ENCODE measurements at places on chromosomes 4 and X.

DNA sequence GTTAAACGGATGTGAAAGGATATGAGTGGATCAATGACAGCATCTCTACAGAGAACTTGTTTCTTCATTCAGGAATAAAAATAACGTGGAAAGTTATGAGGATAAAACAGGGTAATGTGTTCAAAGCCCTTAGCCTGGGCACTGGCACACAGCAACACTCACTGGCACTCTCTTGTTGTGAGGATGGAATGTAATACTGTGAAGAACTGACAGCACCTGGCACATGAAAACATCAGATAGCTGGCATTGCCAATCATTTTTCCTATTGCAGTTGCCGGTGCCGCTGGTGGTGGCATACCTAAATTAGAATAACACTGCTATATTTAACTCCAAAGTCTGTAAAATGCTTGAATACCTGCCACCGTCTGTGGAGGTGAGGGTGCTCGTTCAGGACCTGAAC lies 1061.2 kb downstream of the DMD start:
- no peak for DNase-seq

- no peak for DNase-seq
Observed at GRCh38 chr4:110484029-110484428, 8.1 kb downstream of the ENPEP start.

GRCh38 chrX:13741695-13742094 lies 7.1 kb downstream of the OFD1 start:
- DNase-seq: no peak

DNA sequence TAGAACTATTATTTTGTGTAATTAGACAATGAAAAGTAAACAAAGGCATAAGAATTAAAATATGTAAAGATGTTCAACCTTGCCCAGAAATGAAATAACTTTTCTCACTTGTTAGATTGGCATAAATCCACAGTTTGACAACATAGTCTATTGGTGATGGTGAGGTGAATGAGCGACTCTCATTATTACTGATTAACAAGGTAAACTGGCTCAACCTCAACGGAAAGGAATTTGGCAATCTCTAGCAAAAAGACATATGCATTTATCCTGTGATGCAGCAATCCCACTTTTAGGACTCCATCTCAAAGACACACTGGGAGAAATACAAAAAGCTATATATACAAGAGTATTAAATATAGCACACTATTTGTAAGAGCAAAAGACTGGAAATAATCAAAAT lies 22.3 kb downstream of the UBA6 start:
- DNase-seq: no peak

DNA sequence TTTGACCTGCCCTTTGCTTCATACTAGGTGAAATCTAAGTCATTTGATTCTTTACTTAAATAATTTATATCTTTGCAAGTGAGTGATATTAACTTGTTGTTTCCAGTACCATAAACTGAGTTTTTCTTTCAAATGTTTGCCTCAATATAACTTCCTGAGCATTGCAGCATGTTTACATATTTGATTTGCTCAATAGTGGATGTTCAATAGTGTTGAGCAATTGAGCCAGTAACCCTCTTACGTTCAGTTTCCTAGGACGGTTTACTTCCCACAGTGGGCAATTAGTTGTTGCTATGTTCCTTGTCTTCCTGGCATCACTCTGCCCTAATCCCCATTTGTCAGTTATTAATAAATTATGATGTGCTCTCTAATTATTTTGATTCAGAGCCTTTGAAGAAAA lies 278.5 kb downstream of the EPHA5 start:
- no peak for DNase-seq

DNA sequence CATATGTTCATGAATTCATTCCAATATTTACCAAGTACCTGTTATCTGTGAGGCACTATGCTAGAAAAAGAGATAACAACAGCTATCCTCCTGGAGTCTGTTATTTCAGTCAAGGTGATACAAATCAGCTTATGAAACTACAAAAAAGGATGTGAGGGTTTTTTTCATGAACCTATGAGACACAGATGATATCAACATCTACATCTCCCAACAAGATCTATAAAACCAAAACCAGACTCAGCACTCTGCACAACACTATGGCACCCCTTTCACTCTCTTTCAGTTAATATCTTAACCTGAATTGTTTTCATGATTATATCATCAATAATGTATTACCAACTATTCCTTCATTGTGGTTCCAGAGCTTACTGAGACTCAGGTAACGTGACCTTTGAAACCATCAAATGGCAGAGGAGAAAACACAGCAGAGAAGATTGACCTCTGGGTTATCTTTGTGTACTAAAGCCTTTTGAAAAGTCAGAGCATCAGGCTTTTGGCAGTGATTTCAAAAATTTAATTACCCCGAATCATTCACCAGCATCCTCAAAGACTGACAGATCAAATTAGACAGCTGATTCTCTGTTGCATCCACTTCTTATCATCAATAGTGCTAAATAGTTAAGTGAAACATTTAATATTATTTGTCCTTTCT lies 244.6 kb upstream of the FTHL17 start:
- DNase-seq: no peak

- no peak for DNase-seq
Observed at GRCh38 chr4:176583278-176583677, 209.4 kb downstream of the VEGFC start.

GRCh38 chr4:8029689-8030088 lies 90.0 kb upstream of the AFAP1 start:
- no peak for DNase-seq

GRCh38 chrX:66045894-66046293 lies 6.0 kb upstream of the VSIG4 start:
- DNase-seq: no peak

DNA sequence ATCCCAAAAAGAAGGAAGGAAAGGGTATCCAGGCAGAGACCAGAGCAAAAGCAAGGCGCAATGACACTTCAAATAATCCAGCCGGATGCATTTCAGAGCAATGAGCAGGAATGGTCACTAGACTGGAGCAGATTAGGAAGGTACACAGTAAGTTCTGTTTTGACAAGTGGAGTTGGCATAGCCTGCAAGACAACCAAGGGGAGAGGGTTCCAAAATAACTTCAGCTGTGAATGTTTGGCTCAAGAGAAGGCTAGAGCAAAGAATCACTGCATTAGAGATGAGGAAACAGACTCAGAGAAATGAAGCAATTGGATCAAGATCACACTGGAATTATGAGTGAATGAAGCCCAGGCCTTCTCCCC lies 90.0 kb upstream of the EGFL6 start:
- no peak for DNase-seq

GRCh38 chrX:104918122-104918521 lies 302.4 kb downstream of the TEX13A start:
- DNase-seq: no peak

DNA sequence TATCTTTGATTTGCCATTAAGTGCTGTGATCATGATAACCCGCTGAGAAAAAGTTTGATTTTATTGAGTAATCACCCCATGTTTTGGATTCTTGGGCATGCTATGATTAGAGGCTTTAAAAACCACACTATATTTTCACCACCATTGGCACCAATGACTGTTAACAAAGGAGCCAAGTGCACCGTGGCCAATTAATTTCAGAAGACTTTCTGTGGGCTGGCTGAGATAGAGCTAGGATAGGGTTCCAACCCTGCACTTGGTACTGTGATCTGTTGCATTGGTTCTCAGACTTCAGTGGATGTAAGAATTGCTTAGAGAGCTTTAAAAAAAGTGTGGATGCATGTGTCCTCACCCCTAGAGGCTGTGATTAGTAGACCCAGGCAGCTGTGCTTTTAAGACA lies 32.4 kb downstream of the OCRL start:
- DNase-seq: no peak

GRCh38 chrX:112768563-112768962 lies 72.1 kb downstream of the AMOT start:
- DNase-seq: no peak

- DNase-seq: no peak
Observed at GRCh38 chr4:152946446-152946845, 10.3 kb downstream of the FHDC1 start.

- no peak for DNase-seq
Observed at GRCh38 chr4:164203476-164203875, 550.5 kb upstream of the SMIM31 start.

DNA sequence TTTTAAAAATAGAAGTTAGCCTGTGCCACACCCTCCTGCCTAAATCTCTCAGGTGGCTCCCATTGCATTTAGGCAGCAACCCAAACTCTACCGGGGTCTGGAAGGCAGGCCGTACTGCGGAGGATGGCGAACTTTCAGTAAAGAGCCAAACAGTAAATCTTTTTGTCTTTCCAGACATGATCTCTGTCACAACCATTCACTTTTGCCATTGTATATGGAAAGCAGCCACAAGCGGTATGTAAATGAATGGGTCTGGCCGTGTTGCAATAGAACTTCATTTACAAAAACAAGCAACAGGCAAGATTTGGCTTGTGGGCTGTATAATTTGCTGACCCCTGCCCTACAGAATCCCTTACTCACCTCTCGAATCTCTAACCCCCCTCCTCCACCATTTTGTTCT lies 3.3 kb downstream of the RADX start:
- no peak for DNase-seq

DNA sequence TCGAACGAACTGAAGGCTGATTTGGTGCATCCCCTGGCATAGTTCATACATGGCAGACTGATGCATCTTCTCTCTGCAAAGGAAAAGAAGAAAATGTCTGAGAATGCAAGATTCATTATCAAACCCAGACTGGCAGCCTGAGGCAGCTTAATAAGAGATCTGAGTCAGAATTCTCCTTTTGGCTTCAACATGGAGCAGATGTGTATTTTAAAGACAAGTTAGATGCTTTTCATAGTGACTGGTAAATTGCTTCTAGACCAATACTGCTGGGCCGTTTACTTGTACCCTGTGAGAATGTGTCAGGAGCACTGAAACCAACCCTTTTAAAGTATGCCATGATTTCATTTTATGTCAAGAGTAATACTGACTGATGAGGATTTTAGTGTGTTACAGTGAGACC lies 322.0 kb downstream of the NR3C2 start:
- no peak for DNase-seq

DNA sequence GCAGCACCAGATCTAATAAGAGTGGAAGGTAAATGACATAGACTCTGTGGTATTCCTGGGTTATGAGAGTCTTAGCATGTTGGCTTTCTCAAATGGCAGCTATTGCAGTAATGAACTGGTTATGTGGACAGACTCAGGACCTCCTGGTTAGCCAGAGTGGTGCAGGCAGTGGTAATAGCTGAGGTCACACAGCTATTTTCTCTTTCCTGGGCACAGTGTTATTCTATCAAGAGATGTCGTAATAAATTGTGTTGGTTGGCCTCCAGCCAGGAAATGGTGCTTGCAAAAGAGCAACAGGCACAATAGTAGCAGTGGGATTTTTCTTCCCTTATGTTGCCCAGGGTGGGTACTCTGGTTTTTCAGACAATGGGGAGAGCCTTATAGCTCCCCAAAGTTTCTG lies 279.2 kb upstream of the FGF16 start:
- no peak for DNase-seq

- DNase-seq: no peak
Observed at GRCh38 chr4:41212616-41213203, 1.6 kb downstream of the APBB2 start.

- peak; percentile 15 for DNase-seq
Observed at GRCh38 chrX:134026565-134027311, 41.3 kb upstream of the GPC3 start.

DNA sequence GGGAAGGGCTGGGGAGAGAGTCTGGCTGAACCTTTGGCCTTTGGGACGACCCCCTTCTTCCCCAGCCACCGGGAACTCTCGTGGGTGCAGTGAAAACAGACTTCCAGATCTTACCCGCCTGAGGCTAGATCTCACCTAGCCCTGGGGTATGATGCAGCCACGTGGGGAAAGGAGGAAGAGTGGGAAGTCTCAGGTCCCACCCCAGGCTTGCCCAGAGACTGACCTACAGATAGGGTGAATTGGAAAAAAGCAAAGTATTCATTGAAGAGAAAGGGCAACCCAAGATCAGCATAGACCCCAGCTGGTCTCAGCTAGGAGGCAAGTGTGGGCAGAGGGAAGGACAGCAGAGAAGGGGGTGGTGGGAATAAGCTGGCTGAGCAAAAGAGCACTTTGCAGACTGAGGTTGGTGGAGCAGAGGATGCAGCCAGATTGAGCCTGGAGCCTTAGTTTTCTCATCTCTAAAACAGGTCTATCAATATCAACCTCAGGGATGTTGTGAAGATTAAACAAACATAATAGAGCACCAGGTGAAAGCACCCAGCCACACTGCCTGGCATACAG lies 4.2 kb upstream of the EFNB1 start:
- DNase-seq: no peak

DNA sequence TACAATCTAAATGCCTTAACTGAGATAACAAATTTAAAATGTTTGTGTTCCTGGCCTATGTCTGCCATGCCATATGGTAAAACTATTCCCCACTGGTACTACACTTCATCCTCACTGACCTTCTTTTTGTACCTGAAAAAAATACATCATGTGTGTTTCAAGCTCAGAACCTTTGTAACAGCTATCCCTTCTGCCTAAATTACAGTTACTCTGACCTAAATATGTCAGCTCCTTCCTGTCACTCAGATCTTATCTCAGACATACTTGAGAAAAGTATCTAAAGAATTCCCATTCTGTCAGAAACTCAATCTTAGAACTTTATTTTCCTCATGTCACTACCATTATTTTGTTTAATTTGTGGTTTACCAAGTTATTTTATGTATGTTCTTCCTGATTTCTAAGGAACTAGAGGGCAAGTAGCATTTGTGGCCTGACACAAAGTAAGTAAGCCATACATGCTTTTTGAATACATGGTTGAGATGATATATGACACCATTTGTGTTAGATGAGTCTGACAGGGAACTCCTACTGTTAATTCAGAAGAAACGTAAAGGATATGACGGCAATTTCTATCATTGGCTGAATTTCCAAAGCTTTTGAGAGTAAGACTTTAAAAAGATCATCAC lies 456.5 kb upstream of the NDST3 start:
- no peak for DNase-seq

- no peak for DNase-seq
Observed at GRCh38 chr4:188374871-188375270, 235.6 kb downstream of the TRIML1 start.

GRCh38 chr4:102299354-102300107 lies 45.8 kb downstream of the SLC39A8 start:
- peak; percentile 17 for DNase-seq

- no peak for DNase-seq
Observed at GRCh38 chrX:3787856-3788255, 74.4 kb upstream of the PRKX start.

GRCh38 chr4:55398461-55398860 lies 2.7 kb downstream of the TMEM165 start:
- DNase-seq: no peak

GRCh38 chrX:10615931-10616774 lies 4.2 kb downstream of the MID1 start:
- DNase-seq: no peak

Measured in activated CD8-positive, alpha-beta memory T cell treated with anti-CD3 and anti-CD28 coated beads, Interleukin-2, amount 50 U/mL, for 4 hours (primary cell).